Pancreas (tissue), 10 donors: ENCODE measurements at places on chromosomes 3 and 15. TPM values are rescaled to one million over a fixed set of nuclear protein-coding genes. Genes with fewer than 3 reads are reported as not detected.

GRCh38 chr3:167114619-167115018, 265.5 kb downstream of the ZBBX start:
- no peaks in the 10 kb centered on the region for H3K36me3 ChIP-seq
- no peaks in the 10 kb centered on the region for H3K27me3 ChIP-seq
- peaks cover 3% of the 10 kb centered on the region for H3K4me1 ChIP-seq
- DNase-seq: no peak
- H3K27ac ChIP-seq: no peak overlapping the region
- H3K4me3 ChIP-seq: no peak overlapping the region

DNA sequence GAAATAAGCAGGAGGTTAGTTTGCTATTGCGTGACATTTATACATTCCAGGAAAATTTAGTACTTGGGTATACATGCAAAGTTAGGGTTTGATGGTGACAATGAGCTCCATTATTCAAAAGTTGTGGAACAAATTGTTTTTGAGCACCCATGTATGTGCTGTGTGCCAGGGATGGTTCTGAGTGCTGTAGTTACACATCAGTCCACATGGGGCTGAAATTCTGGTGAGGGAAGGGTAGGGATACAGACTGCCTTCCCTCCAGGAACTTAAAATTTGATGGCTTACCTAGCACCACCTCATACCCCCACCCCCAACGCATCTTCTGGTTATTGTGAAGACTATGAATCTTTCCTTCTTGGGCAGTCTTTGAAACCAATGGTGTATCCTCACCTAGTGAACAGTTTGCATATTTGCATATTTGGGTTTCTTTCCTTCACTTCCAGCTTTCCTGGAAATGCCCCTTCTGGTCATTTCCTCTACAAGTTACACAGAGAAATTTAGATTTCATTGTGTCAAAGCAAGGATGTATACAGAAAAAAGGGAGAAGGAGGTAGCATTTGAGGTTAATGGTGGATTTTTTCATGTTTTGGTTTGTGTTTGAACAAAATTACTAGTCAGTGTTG, 222.0 kb upstream of the IL12A start:
- no peak overlapping the region for H3K27ac ChIP-seq
- no peaks in the 10 kb centered on the region for H3K4me1 ChIP-seq
- DNase-seq: no peak
- no peaks in the 10 kb centered on the region for H3K36me3 ChIP-seq
- no peaks in the 10 kb centered on the region for H3K27me3 ChIP-seq
- H3K4me3 ChIP-seq: no peak overlapping the region

GRCh38 chr3:141303481-141304223, 64.7 kb upstream of the ZBTB38 start:
- no peaks in the 10 kb centered on the region for H3K4me1 ChIP-seq
- H3K36me3 ChIP-seq: no peaks in the 10 kb centered on the region
- no peaks in the 10 kb centered on the region for H3K27me3 ChIP-seq
- no peak overlapping the region for H3K4me3 ChIP-seq
- no peak for DNase-seq

Gene VPS13C
- 49.6 TPM for total RNA-seq

Gene MST1R
- 7.5 TPM for total RNA-seq
